Upper lobe of left lung (tissue), 6 donors: ENCODE measurements at places on chromosomes 7 and 10. TPM values are rescaled to one million over a fixed set of nuclear protein-coding genes. Genes with fewer than 3 reads are reported as not detected.

DNA sequence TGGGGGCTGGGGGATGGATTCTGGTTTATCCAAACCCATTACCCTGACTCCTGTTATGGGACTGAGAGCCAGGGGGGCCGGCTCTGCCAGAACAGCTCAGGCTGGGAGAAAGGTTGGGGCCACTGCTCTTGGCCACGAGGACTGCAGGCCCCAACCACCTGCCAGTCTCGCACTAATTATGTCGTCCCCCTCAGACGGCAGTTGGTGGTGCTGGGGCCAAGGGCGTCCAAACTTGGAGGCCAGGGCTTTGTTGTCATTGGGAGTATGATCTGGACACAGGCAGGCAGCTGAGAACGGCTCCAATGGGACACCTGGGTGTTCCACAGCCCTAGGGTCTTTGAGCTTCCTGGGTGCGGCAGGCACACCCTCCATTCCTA is 34.7 kb downstream of the DRGX start:
- H3K4me1 ChIP-seq, result peaks cover 10% of the 10 kb centered on the region
- H3K36me3 ChIP-seq, result no peaks in the 10 kb centered on the region
- no peak for DNase-seq
- H3K27me3 ChIP-seq, result no peaks in the 10 kb centered on the region

DNA sequence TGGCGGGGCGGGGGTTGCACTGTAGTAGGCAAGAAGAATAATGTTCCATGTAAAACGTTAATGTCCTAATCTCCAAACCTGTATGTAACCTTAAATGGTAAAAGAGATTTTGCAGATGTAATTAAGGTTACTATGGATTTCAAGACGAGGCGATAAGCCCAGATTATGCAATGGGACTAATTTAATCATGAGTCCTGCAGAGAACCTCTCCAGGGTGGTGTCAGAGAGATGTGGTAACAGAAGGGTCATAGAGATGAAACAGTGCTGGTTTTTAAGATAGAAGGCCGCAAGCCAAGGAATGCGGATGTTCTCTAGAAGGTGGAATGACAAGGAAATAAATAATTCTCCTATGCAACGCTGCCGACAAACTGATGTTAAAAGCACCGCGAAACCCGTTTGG is 57.1 kb downstream of the UBE3C start:
- no peak overlapping the region for H3K4me3 ChIP-seq
- peaks cover 29% of the 10 kb centered on the region for H3K36me3 ChIP-seq
- no peak for DNase-seq
- H3K4me1 ChIP-seq, result no peaks in the 10 kb centered on the region

DNA sequence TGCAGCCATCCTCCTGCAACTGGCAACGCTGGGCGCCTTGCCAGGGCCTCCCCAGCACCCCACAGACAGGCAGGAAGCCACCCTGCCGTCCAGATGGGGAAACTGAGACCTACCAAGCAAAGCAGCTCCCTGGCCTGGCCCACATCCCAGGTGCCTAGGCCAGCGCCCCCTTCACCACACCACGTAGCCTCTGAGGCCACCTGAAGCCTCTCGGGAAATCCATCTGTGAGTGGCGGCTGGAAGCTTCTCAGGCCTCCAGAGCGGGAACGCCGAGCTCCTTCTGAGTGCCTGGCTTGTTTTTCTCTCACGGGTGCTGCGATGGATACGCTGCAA is 58.7 kb downstream of the UNCX start:
- H3K36me3 ChIP-seq, result no peaks in the 10 kb centered on the region
- no peak for DNase-seq
- no peak overlapping the region for H3K27ac ChIP-seq
- H3K4me1 ChIP-seq, result peaks cover 9% of the 10 kb centered on the region
- no peak overlapping the region for H3K4me3 ChIP-seq
- H3K27me3 ChIP-seq, result peaks cover 6% of the 10 kb centered on the region

DNA sequence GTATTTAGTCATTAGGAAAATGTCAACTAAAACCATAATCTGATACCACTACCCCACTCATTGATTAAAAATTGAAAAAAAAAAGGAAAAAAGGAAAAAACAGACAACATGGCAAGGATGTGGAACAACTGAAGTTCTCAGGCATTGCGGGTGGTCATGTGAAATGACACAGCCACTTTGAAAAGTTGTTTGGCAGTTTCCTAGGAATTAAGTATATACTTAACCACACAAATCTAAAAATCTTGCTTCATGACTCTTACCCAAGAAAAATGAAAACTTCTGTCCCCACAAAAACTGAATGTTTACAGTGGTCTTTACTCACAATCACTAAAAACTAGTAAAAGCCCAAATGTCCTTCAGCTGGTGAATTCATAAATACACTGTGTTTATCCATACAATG is 254.5 kb downstream of the AHR start:
- no peak overlapping the region for H3K4me3 ChIP-seq
- no peaks in the 10 kb centered on the region for H3K36me3 ChIP-seq
- DNase-seq, result no peak

Gene ITPRID1
- total RNA-seq, result not detected

Gene PMS2
- 10.7 TPM for total RNA-seq

Gene CUX1
- 118 TPM for total RNA-seq
